ENCODE measurements at places on chromosomes 6 and 20.

DNA sequence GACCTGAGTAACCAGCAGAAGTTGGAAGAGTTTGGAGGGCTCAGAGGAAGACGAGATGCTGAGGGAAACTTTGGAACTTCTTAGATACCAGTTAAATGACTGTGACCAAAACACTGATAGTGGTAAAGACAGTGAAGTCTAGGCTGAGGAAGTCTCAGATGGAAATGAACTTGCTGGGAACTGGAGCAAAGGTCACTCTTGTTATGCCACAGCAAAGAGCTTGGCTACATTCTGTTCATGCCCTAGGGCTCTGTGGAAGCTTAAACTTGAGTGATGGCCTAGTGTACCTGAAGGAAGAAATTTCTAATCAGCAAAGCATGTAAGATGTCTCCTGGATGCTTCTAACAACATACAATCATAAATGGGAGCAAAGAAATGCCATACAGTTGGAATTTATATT, 24.7 kb downstream of the WDR27 start:
- DNase-seq, result no peak

- peak; percentile 100 for DNase-seq
These were observed 191.8 kb upstream of the MAN1A1 start for GRCh38 chr6:119541132-119541905.

GRCh38 chr6:42292004-42292740, 74.5 kb upstream of the MRPS10 start:
- DNase-seq, result peak; percentile 66

- peak; percentile 78 for DNase-seq
These were observed 71.8 kb downstream of the ATG5 start for GRCh38 chr6:106253731-106254130.

- DNase-seq, result peak; percentile 47
These were observed 84.0 kb upstream of the ZNF217 start for GRCh38 chr20:53677447-53678314.

GRCh38 chr6:28368522-28368921, 18.8 kb downstream of the ZKSCAN3 start:
- DNase-seq, result no peak

GRCh38 chr6:40543776-40544175, 43.4 kb downstream of the LRFN2 start:
- no peak for DNase-seq

DNA sequence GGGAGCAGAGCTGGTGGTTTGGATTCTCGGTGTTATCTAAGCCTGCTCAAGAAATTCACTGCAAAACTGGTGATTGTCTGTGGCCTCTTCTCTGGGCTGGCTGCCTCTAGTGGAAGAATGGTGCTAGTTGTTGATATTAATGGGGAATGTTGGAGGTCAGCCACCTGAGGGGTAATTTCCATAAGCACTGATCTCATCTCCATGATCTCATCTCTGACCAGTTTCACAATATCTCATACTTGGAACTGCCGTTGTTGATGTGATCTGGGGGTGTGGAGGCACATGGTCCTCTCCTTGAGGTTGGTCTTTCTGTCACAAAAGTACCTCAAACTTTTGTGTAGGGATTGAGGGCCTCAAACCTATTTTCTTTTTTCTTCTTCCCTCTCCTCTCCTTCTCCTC, 102.6 kb downstream of the CD109 start:
- peak; percentile 96 for DNase-seq

DNA sequence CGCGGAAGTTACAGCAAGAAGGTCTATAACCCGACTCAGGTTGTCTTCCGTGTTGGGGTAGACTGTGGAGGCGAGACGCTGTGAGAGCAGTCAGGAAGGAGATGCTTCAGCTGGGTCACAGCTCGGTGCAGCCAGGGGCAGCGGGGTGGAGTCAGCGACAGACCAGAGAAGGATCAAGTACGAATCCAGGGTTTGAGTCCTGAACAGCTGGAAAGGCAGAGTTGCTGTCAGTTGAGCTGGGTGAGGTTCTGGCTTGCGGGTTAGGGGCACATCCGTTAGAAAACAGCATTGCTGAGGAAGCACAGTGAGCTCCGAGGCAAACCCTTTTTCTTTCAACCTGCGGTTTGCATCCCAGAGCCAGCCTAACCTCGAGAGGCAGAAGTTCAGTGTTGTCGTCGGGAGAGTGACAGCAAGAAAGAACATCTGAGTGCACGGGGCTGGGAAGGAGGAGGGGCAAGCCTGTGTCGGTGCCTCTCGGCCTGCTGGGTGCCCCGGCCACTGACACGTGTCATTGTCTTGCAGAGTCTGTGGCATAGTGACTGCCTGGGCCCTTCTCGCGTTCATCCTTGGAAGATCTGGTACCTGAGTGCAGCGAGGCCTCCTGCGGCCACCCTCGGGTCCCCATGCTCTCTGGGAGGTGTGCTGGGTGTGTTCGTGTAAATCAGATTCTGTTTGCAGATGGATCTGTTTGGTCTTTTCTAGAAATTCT, 20.0 kb downstream of the PNLDC1 start:
- DNase-seq, result no peak

DNA sequence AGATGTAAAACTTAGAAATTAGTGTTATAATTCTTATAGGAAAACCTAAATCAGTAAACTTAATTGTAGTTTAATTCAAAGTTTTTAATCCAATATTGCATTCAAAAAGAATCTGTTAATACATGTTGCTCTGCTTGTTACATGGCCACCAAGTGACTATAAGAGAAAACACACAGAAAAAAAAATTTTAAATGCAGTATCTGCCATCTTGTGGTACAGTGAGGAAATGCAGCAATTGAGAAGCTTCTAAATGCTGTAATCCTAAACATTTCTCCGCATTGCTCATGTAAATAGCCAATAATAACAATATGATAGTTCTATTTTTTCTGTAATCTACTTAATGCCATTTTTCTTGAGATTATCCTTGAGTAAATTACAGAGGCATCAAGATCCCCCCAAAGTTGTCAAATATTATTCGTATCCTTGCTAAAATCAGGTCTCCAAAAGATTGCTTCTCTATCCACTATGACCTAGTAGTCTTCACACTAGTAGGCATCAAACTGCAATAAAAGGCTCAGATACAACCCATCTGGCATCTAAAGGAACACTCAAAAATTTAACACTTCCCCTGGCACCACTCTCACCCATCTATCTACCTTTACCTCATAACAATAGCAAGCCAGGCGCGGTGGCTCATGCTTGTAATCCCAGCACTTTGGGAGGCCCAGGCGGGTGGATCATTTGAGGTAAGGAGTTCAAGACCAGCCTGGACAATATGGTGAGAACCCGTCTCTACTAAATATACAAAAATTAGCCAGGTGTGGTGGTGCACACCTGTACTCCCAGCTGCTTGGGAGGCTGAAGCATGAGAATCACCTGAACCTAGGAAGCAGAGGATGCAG, 34.6 kb downstream of the HDAC2 start:
- DNase-seq, result peak; percentile 55

DNA sequence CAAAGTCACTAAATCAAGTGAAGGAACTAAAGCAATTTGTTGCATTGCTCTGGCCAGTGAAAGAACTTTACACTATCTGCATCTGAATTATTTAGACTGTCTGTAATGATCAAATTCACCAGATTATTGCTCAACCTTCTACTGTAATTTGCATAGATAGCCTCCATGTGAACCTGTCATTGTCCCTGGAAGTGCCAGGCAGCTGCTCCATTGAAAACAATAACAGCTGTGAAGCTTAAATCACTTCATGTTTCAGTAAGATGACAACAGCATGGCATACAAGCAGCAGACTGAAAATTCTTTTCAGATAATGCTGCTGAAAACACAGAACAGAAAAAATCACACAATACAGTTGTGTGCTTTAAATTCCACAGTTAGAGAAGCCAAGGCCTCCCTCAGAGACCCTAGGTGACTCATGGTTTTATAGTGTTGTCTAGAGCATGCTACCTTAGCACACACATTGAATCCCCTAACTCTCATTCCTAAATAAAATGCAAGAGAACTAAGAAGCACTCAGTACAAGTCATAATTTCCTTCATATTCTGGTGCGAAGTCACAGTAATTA, 248.9 kb downstream of the TPBG start:
- no peak for DNase-seq

- DNase-seq, result peak; percentile 88
These were observed 275.8 kb upstream of the PRDM1 start for GRCh38 chr6:105810105-105810921.

GRCh38 chr20:63846128-63846771, 15.0 kb upstream of the ABHD16B start:
- peak; percentile 47 for DNase-seq

DNA sequence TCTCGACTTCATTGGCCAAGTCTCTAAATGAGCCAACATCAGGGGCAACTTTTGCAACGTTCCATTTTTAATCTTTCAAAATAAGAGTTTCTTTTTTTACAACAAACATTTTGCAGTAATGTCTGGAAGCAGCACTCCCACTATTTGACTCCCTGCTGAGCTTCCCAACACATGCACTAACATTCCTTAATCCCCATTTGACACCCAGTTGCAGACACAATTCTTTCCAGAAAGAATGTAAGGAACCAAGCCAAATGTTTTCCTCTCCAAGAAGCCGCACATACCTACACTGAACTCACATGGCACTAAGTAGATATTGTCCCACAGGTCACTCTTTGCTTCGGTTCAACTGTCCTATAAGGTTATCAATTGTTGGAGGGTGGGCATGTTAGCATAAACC, 165.6 kb downstream of the GRM1 start:
- peak; percentile 18 for DNase-seq

DNA sequence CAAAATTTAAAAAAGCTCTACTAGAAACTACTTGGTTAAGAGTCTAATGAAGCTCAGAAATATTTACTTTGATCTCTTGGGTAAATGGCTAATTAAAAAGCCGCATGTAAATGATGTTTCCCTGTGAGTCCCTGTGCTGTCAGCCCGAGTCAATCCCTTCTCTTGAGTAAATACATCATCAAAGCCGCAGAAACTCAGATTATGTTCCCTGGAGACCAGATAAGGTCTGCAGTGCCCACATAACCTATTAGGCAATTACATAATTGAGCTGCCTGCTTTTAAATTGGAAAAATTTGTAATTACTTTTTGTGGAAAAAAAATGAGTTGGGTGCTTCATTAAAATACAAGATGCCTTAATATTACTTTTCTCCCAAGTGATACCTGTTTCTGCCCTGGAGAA, 83.1 kb downstream of the KIZ start:
- DNase-seq, result no peak

DNA sequence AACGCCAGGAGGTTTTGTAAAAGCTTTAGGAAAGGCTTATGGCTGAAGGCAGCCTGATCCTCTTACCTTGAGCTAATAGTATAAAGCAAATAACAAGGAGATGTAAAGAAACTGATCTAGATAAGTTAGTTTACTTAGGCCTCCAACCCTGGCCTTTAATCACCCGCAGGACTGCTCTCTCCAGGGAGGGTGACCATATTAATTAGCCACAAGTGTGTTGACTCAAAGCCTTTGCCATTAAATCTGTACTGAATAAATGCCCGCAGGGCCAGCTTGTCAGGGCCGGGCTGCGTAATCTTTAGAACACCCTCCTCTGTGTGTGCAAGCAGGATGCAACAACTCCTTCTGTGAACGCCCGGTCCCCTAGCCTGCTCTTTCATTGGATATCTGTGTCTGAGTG, 6.1 kb upstream of the PRSS16 start:
- DNase-seq, result no peak

DNA sequence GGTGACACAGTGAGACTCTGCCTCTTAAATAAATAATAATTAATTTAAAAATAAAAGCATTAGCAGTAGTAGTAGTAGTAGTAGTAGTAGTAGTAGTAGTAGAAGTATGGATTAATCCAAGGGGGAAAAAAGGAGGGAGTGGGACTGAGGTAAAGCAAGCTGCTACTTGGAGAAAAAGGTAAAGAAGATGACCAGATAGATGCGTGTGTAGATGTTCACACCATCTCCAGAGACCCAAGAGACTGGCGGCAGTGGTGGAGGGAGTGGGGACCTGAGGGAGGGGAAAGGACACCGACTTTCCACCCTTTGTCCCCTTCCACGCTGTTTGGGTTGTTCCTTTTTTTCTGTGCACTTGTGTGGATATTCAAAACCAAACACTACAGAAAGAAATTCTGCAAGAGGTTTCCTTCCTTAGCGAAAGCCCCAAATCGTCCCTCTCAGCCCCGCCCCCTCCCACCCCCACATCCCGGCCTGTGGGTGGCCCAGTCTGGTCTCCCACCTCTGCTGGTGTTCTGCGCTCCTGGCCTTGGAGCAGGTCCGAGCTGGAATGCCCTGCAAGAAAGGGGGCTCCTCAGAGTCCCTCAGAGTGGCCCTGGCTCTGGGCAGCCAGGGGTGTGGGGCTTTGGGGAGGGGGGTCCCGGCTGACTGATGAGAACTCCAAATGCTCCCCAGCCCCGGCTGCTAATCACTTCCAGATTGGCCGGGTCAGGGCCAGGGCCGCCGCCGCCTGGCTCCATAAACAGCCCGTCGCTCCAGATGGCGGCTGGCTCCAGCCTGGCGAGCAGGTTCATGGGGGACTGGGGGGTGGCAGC, 60.2 kb downstream of the UBE2V1 start:
- DNase-seq, result no peak

- no peak for DNase-seq
These were observed 34.5 kb upstream of the NEDD9 start for GRCh38 chr6:11266926-11267325.

GRCh38 chr6:104226790-104227446, 632.8 kb downstream of the HACE1 start:
- no peak for DNase-seq

DNA sequence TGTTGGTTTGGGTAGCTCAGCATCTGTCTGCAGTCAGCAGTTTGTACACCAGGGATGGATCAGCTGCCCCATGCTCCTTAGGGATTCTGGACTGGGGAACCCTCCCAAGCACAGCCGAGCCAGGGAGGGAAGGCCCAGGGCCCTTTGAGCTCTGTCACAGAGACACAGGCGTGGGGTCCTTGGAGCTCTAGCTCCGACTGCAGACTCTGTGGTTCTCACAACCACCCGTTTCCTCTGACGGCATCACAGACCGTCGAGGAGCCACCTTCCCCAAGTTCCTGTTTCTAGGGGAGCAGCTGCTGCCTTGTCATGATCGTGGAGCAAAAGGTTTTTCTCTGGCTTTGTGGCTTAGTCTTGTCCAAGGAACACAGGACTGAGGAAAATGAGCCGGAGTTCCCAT, at the start of gene SLA2:
SLA2 (minus strand) TSS at position 199 of the 400 bp plus-strand sequence. CDS start 4,861 bp downstream, outside the sequence.
- DNase-seq, result no peak

DNA sequence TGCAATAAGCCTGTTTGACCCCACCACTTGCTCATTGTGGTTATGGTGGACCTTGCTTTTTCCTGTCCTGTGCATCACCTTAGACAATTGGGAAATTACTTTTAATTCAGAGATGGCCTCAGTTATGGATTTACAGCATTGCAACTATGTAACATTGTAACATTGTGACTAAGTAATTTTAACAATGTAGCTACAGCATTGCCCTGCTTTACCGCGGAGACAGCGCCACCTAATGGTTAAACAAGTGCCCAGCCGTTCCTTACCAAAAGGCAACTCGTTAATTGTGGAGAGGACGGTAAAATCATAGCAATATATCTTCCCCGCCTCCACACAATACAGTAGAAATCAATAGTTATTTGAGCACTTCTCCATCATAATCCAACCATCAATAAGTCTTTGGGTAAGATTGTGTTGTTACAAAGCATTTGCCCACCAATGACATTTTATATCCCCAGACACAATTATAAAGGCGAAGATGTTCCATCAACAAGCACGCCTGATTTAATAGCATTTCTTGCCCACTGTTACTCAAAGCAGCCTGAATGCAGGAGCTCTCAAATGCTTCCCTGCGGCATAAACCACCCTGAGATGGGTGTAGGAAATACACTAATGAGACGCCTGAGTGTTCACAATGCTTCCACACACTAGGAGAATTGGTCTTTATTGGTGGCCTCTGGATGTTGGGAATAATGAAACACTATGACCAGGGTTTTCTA, 93.7 kb downstream of the PROKR2 start:
- peak; percentile 66 for DNase-seq

- DNase-seq, result no peak
These were observed at the start of gene SLC17A4 for GRCh38 chr6:25754535-25754934. SLC17A4 (plus strand) TSS chr6:25754742; CDS start chr6:25761963, 7,221 bp downstream.
